ENCODE measurements at places on chromosomes 7 and 10. TPM values are rescaled to one million over a fixed set of nuclear protein-coding genes. Genes with fewer than 3 reads are reported as not detected.

HIF1AN gene
- total RNA-seq = 29.2 TPM

TMEM178B gene
- 0.74 TPM for total RNA-seq

DNA sequence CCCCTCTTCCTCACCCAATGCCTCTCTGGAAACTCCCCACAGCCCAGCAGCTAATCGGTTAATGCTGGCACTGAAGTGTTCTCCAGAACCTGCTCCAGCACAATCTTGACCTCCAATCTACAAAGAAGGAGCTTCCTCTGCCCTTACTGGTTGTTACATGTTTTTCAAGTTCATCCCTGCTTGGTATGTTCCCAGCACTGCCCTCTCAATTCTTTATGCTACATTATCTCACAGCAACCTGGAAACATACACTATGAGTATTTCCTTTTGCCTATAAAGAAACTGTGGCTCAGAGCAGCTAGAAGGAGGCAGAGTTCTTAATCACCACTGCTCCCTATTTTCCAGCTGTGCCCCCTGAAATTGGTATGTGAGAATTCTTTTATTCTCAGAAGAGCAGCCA, 84.1 kb upstream of the KMT2E start:
- DNase-seq = no peak

DNA sequence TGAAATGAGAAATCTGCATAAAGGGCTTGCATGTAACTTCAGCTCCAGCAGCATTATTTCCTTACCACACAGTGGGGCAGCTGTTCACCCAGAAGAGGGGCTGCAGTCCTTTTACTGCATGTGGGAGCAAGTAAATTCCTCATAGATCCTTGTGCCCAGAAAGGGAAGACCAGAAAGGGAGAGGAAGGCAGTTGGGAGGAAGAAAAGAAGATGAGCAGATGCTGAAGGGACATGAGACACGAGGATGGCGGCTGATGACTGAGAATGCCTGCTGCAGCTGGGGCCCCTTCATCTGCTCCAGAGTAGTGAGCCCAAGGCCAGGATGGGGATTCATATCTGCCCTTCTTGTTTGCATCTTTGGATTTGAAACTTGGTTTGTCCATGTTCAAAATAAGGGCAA, 80.5 kb downstream of the WIPF3 start:
- no peak for DNase-seq

GRCh38 chr10:43299579-43299978, 32.7 kb upstream of the RASGEF1A start:
- peak; percentile 43 for DNase-seq

DNA sequence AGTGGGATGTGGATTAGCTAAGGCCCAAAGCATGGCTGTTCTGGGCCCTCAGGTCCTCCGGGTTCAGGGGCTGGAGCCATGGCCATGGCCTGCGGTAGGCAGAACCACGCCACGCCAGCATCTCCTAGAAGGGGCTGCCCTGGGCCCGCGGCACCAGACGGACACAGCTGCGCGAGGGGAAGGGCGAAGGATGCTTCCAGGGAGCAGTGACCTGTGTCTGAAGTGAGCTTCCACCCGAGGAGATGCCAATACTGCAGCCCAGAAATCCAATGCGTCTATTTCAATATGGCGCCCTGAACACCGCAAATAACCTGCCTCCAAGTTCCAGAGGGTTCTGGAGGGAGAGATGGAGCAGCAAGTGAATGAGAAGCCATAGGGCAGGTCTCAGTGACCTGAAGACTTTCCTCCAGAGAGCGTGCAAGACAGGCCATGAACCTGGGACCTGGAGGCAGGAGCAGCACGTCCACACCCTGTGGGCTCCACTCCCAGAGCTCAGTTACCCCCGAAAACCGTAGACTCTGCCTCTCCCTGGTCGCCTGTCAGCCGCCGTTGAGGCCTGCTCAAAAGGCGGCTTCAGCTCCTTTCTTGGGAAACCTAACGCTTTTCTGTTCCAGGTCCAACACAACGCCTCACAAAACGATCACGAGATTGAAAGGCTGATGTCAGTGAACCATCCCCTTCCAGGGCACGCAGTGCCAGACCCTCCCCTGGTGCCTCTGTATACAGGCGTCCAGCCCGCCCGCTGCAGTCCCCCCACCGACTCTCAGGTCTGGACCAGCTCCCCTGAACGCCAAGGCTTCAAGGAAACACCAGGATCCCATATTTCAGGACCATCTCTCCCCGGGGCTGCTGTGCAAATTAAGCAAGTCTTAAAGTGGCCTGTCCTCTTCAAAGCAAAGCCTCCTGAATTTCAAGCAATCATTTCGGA, 37.4 kb downstream of the AMZ1 start:
- DNase-seq = peak; percentile 80

GRCh38 chr7:13751766-13752165, 237.7 kb downstream of the ETV1 start:
- no peak for DNase-seq

DNA sequence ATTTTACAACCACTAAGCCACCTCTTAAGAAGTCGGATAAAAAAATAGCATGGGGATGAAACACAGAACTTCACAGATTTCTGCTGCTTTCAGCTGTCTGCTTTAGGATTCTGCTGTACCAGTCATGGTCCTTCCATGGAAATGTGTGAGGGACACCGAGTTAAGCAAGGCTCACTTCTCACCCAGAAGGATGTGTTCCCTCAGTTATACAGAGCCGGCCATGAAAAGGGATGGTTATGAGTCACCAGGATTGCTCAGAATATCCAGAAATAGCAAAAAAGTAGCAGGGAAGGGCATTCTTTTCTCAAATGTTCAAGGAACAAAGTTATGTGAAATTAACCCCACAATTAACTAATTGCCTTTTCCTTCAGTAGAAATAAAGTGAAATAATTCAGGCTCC, 124.4 kb downstream of the AMPH start:
- DNase-seq = no peak

- DNase-seq = no peak
These were observed 9.2 kb downstream of the GLCCI1 start for GRCh38 chr7:7977774-7978173.

DNA sequence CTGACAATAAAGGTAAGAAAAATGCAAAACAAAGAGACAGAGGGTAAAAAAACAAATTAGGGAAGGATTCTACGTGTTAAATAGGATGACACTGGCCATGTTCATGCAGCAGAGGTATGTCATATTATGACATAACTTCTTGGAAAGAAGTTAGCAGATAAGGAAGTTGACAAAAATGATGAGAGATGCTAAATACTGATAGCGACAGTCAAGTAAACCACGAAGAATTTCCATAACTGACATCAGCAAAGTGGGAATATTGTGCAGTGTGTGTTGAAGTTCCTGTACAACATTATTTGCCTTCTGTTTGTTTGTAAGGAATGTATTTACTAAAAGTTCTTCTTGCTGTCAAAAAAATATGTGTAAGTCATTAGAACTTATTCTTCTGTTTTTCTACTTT, 29.5 kb downstream of the MDH2 start:
- DNase-seq = no peak

GRCh38 chr10:116132780-116133399, 140.1 kb downstream of the GFRA1 start:
- DNase-seq = no peak

IFIT5 gene
- total RNA-seq = 18.3 TPM

DNA sequence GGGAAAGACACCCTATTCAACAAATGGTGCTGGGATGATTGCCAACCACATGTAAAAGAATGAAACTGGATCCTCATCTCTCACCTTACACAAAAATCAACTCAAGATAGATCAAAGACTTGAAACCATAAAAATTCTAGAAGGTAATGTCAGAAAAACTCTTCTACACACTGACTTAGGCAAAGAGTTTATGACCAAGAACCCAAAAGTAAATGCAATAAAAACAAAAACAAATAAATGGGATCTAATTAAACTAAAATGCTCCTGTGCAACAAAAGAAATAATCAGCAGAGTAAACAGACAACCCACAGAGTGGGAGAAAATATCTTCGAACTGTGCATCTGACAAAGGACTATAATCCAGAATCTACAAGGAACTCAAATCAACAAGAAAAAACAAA, 504.2 kb upstream of the MBL2 start:
- DNase-seq = no peak

GRCh38 chr10:3186368-3186767, 13.8 kb upstream of the PITRM1 start:
- no peak for DNase-seq

Measured in mesenteric fat pad (tissue), 1 donor.